ENCODE measurements at places on chromosomes 1 and 21.

DNA sequence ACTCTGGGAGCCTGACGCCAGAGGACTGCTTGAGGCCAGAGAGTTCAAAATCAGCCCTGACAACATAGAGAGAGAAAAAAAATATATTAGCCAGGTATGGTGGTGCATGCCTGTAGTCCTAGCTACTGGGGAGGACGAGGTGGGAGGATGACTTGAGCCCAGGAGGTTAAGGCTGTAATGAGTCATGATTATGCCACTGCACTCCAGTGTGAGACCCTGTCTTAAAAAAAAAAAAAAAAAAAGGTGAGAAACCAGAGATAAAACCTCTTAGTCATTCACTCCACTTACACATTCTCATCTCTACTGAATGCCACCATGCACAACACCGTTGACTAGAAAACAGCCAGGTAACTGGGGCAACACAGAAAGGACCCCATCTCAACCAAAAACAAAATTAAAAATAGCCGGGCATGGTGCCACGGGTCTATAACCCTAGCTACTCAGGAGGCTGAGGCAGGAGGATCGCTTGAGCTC lies 178.1 kb downstream of the SLC45A1 start:
- no peak for DNase-seq

DNA sequence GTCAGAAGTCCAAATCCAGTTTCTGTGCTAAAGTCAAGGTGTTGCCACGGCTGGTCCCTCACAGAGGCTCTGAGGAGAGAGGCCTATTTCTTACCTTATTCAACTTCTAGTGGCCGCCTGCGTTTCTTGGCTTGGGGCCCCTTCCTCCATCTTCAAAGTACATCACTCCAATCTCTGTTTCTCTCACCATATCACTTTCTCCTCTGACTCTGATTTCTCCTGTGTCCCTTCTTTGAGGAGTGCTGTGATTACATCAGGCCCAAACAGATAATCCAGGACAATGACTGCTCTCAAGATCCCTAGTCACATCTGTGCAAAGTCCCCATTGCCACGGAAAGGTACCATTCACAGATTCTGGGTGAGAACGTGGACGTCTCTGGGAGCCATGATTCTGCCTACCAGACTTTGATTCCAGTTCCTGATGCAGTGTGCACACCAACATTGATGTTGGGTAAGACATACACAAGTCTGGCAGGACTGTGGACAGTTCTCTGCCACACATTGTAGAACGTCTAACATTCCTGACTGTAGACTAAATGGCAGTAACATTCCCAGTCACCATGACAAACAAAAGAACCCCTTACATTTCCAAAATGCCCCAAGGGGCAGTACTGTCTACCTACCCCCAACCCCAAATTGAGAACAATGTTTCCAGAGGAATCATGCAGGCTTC lies 43.0 kb upstream of the ITPKB start:
- no peak for DNase-seq

- DNase-seq, result no peak
Measured at GRCh38 chr21:29708401-29708800, 231.4 kb downstream of the GRIK1 start.

- DNase-seq, result no peak
Measured at GRCh38 chr1:228453614-228454013, 33.6 kb upstream of the RNF187 start.

- no peak for DNase-seq
Measured at GRCh38 chr21:29481641-29482040, 182.9 kb downstream of the BACH1 start.

- peak; percentile 78 for DNase-seq
Measured at GRCh38 chr1:91884459-91885212, 1.3 kb downstream of the TGFBR3 start.

DNA sequence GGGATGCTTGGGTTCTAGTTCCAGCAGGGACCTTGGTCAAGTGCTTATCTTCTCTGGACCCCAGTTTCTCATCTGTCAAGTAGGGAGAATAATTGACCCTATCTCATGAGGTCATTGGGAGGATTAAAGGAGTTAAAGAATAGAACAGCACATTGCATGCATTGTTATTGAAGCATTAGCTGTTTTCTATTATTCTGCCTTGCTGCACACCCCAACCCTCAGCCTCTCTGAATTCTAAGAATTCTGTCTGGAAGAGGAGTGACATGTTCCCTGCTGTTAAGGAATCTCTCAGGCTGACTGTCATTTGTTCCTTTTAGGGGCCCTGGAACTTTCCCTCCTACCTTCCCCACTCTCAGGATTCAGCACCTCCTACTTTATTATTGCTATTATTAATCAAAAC lies 73.9 kb downstream of the NENF start:
- no peak for DNase-seq

GRCh38 chr1:184860535-184860934 lies 105.9 kb upstream of the EDEM3 start:
- DNase-seq, result no peak

Measured in spleen (tissue), 13 donors.